ENCODE measurements at places on chromosomes 1 and 21.

- DNase-seq: no peak
Observed at GRCh38 chr1:7552402-7552801, 218.7 kb upstream of the VAMP3 start.

DNA sequence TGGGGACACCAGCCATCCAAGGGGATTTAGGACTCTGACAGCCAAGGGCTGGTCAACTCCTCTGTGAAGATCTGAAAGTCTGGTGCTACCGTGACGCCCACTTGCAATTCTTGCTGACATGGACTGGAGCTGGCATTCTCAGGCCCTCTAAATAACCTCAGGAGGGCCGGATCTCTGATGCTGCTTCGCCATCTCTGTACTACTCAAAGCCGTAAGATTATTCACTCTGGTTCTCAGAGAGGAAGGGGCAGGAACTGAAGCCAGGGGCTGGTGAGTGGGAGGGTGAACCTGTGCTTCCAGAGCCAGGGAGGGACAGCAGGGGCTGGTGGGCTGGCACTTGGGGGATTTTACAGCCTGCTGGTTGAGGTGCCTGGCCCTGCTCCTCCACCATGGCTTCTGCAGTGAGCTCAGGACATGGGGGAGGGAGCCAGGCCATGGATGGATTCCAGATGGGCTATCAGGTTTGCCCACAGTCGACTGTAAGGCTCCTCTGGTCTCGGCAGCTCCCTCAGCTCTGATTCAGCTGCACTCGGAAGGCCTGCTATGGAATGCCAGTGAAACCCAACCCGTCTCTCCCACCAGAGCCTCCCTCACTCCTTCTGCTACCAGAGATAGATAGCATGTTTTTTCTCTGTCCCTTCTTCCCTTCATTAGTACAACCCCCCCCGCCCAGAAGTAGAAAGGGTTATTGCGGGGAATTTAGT, 84.5 kb downstream of the PLXNA2 start:
- DNase-seq: no peak

DNA sequence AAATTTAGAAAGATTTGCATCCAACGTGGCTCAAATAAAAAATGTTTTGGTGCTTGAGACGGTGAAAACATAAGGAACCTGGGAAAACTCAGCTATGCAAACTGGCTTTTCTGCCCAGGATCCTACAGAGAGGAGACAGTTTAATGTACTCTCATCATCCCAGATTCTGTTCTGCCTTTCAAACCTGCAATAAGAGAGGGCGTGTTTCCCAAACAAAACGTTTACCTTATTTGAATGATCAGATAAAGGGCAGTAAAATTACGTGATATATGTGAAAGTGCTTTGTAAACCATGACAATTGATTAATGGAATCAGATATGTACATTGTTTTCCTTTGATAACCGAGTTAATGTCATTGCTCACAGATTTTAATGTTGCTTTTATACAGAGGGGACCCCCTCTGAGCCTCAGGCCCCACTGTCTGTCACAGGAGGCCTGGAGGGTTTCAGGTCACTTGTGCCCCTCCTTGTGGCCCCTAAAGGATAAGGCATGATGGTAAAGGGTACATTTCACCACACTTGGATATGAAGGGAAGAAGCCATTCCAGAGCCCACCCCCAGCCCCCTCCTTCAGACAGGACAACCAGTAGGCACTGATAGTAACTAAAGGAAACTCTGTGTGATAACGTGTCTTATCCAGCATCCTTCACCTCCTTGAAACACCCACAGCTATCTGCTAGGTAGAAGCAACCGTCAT, 157.6 kb downstream of the EDEM3 start:
- DNase-seq: no peak

GRCh38 chr1:79226963-79227362, 220.4 kb upstream of the ADGRL4 start:
- DNase-seq: no peak

DNA sequence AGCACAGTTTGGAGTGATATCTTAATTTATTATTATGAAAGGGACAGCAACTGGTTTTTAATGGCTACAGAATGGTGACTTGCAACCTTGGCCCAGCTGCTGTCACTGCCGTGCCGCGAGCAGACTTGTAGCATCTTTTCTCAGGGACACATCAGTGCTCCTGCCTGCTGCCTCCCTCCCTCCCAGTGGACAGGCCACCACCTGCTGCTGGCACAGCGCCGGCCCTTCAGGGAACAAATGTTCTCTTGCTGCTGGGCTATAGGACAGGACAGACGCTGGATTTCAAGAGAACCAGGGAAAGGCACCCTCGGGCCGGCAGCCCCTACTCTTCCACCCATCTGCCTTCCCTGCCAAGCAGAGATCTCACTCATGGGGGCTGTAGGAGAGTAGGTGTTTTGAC, 413.8 kb upstream of the NFIA start:
- no peak for DNase-seq

- DNase-seq: no peak
Observed at GRCh38 chr1:14392161-14392858, 206.2 kb upstream of the KAZN start.

GRCh38 chr1:233844692-233845091, 59.8 kb upstream of the SLC35F3 start:
- DNase-seq: no peak

- no peak for DNase-seq
Observed at GRCh38 chr1:214550013-214550856, 1.2 kb downstream of the PTPN14 start.

GRCh38 chr1:197633447-197634078, 141.7 kb downstream of the DENND1B start:
- no peak for DNase-seq

GRCh38 chr1:221204055-221204833, 325.0 kb downstream of the HLX start:
- DNase-seq: no peak

DNA sequence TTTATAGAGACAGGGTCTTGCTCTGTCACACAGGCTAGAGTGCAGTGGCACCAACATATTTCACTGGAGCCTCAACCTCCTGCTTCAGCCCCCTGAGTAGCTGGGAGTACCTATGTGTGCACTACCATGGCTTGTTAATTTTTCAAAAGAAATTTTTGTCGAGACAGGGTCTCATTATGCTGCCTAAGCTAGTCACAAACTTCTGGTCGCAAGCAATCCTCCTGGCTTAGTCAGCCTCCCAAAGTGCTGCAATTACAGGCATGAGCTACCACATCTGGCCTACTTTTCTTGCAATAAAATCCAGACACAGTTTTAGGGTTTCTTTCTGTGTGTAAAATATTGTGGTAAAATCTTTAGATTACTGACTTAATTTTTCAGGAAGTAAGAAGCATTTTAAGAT, 27.9 kb upstream of the NTPCR start:
- no peak for DNase-seq

GRCh38 chr1:25134801-25135461, 97.4 kb downstream of the SYF2 start:
- DNase-seq: no peak

DNA sequence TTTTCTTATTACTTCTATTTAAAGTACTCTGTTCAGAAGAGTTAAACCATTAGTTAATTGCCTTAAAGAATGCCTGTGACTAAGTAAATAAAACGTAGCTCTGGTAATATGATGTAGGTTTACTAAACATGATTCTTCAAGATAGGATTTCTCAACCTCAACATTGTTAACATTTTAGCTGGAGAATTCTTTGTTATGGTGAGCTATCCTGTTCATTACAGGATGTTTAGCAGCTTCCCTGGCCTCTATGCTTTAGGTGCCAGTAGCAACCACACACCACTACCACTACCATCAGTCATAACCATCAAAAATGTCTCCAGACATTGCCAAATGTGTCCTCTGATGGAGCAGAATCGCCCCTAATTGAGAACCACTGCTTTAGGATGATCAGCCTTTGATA, 10.7 kb downstream of the RPF1 start:
- DNase-seq: no peak

GRCh38 chr21:44434936-44435635, 20.2 kb upstream of the LRRC3 start:
- DNase-seq: no peak
